ENCODE measurements at places on chromosomes 6 and 20.

GRCh38 chr20:36305602-36306551 lies at the start of gene DLGAP4:
DLGAP4 (plus strand) TSS chr20:36306339; CDS start chr20:36431718, 125,379 bp downstream.
- DNase-seq, result no peak

- no peak for DNase-seq
Observed at GRCh38 chr20:19486446-19486845, 271.6 kb upstream of the RIN2 start.

DNA sequence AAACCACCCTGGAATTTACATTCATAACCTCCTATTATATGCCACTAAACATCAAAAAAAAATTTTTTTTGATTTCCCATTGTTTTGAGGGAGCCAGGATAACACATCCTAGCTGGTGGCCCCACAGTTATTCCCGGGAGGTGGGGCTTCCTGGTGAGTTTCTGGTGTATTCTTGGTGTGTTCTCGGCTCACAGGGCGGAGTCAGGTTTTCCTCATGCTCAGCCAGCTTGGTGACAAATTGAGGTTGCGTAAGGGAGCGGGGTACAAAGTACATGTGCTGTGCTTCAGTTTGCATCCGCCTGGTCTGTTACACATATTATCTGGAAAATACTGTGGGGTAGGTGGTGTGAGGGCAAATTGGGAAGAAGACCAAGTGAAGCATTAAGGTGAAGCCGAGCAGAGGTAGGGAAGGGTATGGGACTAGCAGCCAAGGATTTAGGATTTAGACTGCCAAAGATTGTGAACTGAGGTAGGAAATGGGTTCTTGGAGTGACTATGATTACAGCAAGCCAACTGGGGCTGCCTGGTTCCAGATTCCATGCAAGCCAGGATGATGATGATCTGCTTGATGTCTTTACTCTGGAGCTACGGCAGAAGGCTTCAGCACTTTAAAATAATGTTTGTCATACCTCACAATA lies 46.2 kb upstream of the EEF1A1 start:
- no peak for DNase-seq

DNA sequence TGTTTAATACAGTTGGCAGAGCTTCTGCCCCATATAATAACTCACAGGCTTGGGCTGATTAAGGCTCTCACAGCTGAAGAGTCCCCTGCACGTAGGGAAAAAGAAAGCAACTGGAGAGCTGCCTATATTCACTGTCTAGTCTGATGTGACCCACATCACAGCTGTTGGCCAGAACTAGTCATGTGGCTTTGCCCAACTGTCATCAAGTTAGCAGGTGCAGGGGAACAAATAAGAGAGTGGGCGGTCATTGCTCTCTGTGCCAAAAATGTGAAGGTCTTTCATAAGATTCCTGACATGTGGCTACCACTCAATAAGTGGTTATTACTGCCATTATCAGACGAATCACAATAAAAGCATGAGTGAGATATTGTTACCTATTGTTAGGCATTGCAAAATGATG lies 665.2 kb downstream of the DOK5 start:
- DNase-seq, result no peak

DNA sequence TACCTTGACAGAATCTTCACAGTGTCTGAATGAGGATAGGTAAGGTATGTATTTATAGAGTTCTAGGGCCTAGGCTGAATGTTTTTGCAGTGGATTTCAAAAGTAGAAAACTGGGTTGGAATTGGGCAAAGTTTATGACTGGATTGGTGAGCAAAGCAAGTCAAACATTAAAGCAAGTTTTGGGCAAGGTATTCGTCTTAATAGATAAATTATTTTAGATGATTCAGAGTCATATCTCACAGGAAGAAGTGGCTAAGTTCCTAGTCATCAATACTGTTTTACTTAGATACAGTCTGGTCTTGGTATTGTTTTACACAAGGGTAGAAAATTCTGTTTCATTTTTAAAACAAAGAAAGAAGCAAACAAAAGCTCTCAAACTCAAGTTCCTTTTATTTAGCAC lies 284.1 kb upstream of the EPHA7 start:
- no peak for DNase-seq

DNA sequence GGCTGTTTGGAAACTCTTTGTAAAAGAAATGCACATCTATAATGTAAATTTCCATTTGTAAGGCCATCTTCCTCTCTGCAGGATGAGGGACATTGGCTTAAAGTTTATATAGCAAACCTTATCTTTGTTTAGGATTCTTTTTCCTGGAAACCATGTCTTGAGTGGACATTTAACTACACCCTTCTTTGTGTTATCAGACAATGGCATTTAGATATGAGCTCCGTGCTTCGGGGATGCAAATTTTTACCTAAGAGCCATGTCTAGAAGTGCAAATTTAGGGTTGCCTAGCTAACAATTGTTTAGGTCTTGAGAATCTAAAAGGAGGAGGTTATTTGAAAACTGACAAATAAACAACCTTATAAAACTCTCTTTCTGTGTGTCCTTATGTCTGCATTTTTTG lies 623.8 kb downstream of the MMUT start:
- DNase-seq, result no peak

DNA sequence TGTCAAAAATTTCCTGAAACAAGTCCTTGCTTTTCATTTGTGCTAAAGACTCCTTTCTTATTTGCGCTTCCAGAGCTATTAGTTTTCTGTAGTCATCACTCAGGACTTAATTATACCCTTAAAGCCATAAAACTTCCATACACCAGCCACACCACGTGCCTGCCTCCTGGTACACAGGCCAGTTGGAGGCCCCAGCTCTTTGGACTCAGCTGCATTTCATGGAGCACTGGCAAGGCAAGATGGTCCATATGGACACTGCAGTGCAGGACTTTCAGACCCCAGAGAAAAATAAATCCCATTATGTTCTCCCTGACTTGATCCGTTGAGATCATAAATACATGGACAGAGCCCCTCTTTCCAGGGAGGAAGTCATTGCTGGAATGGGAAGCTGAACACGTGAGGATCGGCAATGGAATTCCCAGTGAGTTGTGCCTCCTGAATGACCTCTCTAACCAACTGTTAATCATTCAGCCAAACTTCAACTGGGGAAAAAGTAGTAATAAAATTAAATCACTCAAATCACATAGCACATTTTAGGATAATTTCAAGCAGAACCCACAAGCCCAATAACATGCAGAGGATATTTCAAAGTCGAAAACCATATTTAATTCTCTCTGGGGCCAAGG lies 173.1 kb downstream of the HACE1 start:
- DNase-seq, result no peak

GRCh38 chr20:47735412-47736400 lies 49.6 kb downstream of the SULF2 start:
- no peak for DNase-seq

- no peak for DNase-seq
Observed at GRCh38 chr6:47789553-47789952, 7.7 kb downstream of the OPN5 start.

DNA sequence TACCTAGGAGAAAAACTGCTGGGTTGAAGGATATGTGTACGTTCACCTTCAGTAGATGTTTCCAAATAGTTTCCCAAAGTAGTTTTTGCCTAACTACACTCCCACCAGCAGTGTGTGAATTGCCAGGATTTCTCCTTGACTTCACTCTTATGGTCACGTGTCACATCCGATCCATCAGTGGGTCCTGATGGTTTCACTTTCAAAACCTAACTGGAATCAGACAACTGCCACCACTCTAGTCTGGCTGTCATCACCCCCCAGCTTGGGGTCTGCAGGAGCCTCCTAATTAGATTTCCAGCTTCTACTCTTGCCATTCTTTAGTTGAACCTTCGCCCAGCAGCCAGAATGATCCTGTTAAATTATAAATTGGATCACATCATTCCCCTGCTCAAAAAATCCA lies 8.5 kb upstream of the SLC12A5 start:
- no peak for DNase-seq

GRCh38 chr6:80440496-80441115 lies 334.1 kb downstream of the BCKDHB start:
- no peak for DNase-seq

DNA sequence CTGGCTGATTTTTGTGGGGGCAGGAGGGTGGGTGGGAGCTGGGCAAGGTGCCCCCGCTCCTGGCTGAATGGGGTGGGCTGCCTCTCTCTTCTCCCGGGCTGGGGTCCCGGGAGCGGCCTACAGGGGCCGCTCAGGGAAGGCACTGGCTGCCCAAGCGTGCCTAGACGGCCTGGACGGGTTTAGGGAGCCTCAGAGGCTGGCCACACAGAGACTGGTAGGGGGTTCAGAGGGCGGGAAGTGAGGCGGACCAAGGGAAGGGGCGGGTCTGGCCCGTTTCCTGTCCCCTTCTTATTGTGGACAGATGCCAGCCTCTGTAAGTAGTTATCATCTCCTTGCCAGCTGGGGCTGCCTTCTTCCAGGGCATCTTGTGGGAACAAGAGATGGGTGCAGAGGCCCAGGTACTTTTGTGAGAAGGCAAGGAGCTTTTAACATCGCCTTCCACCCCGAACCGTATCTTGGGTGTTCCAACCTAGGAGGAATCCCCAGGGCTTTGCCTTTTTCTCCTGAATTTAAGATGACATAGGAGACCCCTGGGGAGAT lies 437 bp downstream of the CD40 start:
- no peak for DNase-seq

DNA sequence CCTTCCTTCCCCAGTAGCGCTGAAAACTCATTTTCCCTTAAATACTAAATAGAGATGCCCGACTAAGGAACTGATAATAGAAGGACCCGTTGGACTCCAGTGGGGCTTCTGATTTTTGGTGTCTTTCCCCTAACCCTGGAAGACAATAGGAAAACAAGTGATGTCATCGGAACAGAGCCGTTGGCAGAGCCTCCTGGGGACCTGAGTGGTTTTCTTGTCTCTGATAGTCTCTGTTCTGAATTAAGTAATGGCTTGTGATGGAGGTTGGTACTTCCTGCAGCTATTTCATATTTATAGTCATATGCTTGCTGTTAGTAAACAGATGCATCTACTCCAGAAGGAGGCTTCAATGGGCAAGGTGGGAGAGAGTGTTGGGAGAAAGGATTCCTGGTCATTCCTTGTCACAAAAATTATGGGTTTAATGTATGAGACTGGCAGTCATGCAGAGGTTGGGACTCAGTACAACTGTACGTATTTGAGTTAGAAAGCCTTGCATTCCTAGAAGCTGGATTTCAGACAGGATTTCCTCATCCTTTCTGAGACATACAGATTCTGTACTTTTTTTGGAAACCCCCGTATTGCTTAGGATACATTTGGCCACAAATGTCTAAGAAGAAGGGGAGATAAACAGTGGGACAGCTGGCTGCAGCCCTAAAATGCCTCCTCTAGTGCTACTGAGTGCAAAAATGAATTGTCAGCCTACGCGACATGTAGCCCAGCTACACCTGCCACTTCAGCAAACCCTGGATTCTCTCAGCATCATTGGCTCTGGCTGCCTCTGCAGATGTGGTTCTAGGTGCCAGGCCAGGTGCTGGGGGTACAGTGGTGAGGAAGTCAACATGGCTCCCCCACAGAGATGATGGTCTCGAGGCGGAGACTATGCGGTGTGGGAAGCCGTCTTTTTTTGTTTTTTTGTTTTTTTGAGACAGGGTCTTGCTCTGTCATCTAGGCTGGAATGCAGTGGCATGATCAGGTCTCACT lies 38.1 kb downstream of the CDS2 start:
- no peak for DNase-seq

- no peak for DNase-seq
Observed at GRCh38 chr20:7940341-7940740, at the start of gene HAO1. HAO1 (minus strand) TSS chr20:7940458; CDS start chr20:7940422, 36 bp downstream.

- no peak for DNase-seq
Observed at GRCh38 chr6:107932580-107932979, 25.4 kb downstream of the SEC63 start.

- no peak for DNase-seq
Observed at GRCh38 chr6:140538926-140539325, 1164.5 kb upstream of the CITED2 start.

DNA sequence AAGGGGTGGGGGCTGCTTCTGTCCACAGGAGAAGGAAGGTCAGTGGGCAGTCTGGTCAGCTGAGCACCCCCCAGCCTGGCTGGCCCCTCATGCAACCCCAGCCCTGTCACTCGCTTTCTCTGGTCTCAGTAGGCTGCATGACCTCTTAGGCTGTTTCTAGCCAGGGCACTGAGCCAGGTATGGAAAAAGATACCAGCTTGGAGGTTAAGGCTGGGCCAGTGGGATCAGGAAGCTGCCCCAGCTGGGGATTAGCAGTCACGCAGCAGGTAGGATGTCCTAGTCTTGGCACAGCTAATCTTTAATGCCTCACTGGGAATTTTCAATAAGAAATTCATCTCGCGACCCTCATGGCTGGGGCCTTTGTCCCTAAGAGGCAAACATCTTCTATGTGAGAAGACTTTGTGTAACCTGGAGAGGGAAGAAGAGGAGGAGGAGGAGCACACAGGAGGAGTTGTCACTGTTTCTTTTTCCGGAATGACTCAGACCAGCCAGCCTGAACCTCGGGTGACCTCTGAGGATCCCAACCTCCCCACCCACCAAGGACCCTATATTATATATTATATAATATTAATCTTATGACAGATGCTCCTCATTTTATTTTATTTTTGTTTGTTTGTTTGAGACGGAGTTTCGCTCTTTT lies 2.4 kb upstream of the BPIFA2 start:
- no peak for DNase-seq

GRCh38 chr6:163147994-163148393 lies 266.5 kb upstream of the QKI start:
- no peak for DNase-seq

- DNase-seq, result no peak
Observed at GRCh38 chr20:31811796-31812728, 7.1 kb upstream of the MYLK2 start.

DNA sequence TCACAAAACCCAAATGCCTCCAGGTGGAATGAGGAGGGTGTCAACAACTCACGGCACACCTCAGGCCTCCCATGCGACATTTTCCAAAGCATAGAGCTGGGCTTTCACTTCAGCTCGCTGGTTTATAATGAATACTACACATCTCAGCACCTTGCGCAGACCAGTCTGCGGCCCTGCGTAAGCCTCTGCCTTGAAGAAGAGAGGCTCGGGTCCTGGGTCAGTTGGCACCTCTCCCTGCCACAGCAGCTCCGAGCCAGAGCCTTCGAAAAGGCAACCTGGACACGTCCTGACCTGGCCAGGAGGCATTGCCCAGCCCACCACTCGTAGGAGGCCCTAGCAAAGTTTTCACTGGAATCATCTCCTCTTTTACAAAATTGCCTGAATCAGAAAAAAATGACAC lies 183.0 kb upstream of the AFDN start:
- DNase-seq, result no peak

GRCh38 chr6:154848580-154848979 lies 115.4 kb downstream of the SCAF8 start:
- DNase-seq, result no peak

- no peak for DNase-seq
Observed at GRCh38 chr6:64777941-64778785, 928.9 kb downstream of the EYS start.

All from NCI-H187 (cell line).